ENCODE measurements at places on chromosomes 11 and 22.

DNA sequence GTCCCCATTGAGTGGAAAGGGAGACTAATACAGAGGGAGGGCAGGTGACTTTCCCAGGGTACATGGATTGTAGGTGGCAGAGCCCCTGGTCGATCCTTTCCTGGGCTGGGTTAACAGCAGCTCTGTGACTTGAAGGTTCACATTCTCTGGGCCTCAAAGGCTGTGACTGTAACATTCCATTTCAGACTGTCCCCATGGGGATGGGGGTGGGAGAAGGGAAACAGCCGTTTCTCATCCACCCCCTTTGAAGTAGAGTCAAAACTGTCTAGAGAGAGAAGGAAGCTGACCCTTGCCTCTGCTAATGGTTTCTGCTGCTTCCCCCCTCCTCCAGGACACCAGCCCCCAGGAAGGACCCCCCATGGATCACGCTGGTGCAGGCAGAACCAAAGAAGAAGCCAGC, 19.2 kb downstream of the MICALL1 start:
- DNase-seq, result no peak

DNA sequence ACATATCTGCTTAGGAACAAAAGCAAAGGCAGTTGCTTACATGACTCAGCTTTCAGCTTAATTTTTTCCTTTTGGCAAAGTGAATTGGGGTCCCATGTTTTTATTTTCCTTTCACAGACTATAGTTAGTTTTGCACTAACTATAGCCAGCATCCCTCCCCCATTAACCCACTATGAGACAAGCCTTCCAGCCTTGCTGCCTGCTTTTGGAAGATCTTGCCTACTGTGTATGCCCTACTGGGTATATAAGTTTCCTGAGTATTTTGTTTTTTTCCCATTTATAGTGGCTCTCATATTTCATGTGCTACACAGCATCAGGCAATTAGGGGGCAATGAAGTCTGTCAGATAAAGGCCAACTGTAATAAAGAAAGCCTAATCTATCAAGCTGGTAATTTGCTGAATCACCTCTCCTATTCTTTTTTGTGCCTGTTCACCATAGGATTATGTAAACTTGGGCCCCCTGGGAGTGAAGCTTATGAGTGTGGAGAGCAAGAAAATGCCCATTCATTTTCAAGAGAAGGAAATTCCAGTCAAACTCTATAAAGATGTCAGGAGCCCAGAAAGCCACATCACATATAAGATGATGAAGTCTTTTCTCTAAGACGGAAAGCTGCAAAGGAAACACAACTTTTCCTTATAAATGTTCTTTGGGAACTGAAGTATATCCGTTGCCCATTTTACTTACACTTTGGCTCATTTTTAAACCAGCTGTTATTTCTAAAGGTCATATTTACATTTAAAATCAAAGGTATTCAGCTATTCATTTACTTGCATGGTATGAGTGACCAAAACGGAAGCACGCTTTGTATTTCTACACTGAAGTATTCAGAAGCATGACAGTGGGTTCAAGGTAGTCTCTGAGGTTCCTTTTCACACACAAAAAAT, 64.0 kb downstream of the CCDC83 start:
- DNase-seq, result no peak

DNA sequence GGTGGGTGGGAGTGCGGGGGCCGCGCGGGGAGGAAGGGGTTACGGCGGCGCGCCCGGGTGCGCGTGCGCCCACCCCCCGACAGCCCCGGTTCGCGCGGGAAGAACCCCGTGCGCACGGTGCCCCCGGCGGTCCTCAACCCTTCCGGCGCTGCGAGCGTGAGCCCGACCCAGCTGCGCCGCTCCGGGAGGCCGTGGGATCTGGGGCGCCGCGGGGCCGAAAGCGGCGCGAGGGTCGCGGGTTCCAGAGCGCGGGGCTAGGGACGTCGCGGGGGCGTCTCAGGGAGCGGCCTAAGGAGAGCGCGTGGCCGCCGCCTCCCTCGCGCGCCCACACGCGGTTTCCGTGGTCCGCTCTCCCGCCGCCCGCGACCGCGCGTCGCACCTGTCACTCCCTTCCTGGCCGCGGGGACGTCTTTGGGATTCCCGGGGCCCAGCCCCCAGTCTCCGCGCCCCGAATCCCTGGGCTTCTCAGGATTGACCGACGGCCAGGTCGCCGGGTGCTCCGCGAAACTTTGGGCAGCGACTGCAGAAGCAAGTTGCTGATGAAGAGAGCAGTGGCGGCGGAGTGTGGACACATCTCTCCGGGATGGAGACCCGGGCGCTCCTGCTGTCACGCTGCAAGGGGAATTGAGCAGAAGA, 582 bp downstream of the SREBF2 start:
- DNase-seq, result peak; percentile 20

- DNase-seq, result no peak
Observed at GRCh38 chr11:68509066-68509465, 48.5 kb downstream of the PPP6R3 start.

GRCh38 chr11:94272738-94273313, 31.6 kb upstream of the IZUMO1R start:
- no peak for DNase-seq

DNA sequence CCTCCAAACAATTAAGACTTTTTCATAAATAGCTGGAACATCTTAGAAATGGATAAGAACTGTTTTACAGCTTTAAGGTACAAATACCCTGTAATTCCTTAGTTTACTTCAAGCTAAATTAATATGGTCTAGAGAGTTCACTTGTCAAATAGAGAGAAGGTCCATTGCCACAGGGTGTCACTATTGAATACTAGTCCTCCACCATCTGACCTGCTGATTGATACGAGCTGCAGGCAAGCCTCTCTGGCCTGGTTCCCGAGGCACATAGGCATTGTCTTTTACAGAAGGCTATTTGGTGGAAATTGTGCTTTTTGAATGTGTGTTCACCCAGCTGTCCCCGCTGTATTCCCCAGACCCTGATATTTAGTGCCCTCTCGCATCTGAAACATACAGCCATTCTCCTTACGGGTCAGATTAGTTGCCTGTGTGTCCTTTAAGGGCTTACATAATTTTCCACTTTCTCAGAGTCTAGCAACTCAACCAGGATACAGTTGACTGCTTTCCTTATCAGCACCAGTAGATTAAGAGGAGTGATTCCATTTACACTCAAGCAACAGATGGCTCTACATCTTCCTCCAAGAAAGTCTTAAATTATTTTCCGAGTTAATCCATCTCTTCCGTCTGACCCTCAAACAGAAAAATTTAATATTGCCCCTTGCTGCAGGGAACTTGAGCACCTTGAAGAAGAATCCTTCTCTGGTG, 788.8 kb upstream of the FAT3 start:
- DNase-seq, result no peak

DNA sequence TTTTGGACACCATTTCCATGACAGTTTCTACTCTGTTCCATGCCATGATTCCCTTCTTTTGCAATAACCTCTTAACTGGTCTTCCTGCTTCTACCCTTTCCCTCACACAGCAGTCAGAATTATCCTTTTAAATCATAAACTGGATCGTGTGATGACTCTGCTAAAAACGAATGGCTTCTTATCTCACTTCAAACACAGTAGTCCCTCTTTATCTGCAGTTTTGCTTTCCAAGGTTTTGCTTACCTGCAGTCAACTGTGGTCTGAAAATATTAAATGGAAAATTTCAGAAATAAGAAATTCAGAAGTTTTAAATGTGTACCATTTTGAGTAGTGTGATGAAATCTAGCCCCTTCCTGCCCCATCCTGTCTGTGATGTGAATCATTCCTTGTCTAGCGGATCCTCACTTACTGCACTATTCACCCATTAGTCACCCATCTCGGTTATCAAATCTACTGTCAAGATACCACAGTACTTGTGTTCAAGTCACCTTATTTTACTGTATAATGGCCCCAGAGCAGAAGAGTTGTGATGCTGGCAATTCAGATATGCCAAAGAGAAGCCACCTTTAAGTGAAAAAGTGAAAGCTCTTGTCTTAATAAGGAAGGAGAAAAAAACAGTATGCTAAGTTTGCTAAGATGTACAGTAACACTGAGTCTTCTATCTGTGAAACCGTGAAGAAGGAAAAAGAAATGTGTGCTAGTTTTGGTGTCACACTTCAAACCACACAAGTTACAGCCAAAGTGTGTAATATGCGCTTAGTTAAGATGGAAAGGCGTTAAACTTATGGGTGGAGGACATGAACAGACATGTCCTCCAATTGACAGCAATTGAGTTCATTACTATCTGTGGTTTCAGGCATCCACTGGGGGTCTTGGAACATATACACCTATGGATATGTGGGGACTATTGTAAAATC, 283.0 kb downstream of the DDX10 start:
- no peak for DNase-seq

DNA sequence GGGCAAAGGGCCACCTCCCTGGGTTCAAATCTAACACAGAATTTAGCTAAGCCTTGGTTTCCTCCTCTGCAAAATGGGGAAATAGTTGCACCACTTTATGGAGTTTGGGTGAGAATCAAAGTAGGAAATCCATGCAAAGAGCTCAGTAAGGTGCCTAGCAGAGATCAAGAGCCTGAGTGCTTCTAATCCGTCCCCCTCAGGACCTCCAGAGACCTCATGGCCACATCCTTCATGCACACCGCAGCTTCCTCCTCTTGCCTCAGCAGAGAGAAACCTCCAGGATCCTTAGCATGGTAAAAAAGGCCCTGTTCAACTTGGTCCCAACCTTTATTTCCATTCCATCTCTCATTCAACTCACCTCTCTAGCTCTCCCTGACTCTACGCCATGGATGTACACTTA, 37.8 kb upstream of the NAV2 start:
- DNase-seq, result no peak

GRCh38 chr22:29887358-29887757, 4.4 kb downstream of the MTMR3 start:
- DNase-seq, result no peak

All from activated T-cell treated with anti-CD3 and anti-CD28 coated beads for 1 hour (primary cell).